ENCODE measurements at places on chromosomes 4 and X.
A peak's percentile ranks its signal among the peaks of the same experiment; 100 is the strongest.

DNA sequence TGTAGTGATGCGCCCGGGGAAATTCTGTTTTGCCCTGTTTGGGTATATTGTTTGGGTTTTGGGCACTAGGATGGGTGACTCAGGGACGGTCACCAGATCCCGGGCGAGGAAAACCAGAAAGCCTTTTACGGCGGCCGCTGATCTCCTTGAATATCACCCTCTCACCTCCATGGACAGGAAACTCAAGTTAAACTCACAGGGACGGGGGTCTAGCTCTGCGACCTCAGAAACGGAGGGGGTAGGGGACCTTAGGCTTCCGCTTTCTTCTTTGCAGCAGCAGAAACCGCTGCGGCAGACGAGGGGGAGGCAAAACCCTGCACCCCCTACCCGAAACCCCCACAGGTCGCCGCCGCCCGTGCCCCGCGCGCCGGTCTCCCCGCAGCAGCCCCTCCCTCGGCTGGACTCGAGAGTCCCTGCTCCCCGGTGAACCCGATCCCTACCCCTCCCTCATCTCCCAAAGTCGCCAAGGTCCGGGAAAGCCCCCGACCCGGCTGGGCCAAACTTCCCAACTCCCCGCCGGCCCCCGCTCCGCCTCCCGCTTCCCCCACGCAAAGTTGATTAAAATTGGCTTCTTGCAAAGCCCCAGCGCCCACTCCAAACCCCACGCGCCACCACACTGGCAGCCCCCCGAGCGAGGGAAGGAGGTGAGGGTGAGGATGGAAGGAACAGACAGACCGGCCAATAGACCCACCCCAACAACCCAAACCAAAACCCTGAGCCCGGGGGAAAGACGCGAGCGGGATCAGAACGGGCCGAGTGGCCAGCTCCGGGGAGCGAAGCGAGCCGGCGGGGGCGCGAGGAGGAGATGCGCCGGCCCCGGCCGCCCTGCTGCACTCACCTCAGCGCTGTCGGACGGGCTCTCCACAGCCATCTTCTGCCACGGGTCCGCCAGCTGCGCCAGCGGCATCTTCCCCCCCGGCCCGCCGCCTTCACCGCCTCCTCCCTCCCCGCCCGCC lies 705 bp downstream of the RPS6KA3 start:
- DNase-seq, result peak; percentile 24

DNA sequence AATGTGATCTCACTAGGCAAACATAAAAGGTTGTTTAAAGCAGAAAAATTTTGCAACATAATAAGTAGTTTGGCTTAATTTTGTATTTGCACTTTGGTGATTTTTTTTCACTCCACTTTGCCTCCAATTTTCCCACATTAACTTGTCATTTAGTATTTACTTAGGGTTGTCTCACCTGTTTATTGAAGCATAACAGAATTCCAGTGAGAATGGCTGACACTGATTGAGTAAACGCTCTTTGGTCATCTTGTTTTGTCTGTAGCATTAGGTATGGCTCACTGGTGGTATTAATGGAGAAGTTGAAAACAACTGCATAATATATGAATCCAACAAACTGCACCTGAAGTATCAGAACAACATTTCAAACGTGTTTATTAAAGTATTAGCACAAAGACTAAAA lies 799.5 kb upstream of the ADGRL3 start:
- no peak for DNase-seq

- DNase-seq, result no peak
These were observed 61.0 kb downstream of the ZCCHC12 start for GRCh38 chrX:118884552-118885138.

DNA sequence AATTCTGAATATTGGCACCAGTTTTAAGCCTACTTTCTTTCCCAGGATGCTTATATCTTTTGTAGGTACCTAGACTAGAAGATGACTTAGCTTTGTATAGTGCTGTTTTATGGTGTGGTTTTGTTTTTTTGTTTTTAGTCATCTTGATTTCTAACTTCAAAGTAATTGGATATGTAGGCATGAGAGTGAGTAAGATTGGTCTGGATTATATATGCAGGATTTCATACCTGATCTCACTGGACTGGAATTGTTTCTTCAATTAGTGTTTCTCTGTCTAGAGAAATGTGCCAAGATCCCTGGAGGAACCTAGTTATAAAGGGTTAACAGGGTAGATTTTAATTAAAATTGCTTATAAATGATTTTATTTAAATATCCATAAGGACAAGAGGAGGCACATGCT lies 23.1 kb downstream of the NAP1L5 start:
- no peak for DNase-seq

DNA sequence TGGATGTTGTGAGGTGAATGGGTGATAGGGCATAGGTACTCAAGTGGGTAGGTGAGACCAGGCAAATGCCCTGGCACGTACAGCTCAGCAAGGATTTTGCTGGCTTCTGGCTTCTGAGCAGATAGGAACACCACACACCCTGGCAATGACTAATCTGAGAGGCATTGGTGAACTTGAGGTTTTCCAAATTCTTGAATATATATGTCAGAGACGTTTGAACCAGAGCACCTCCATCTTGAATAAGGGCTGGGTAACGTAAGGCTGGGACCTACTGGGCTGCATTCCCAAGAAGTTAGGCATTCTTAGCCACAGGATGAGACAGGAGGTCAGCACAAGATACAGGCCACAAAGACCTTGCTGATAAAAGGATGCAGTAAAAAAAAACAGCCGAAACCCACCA lies 204.5 kb downstream of the NLGN4X start:
- no peak for DNase-seq

DNA sequence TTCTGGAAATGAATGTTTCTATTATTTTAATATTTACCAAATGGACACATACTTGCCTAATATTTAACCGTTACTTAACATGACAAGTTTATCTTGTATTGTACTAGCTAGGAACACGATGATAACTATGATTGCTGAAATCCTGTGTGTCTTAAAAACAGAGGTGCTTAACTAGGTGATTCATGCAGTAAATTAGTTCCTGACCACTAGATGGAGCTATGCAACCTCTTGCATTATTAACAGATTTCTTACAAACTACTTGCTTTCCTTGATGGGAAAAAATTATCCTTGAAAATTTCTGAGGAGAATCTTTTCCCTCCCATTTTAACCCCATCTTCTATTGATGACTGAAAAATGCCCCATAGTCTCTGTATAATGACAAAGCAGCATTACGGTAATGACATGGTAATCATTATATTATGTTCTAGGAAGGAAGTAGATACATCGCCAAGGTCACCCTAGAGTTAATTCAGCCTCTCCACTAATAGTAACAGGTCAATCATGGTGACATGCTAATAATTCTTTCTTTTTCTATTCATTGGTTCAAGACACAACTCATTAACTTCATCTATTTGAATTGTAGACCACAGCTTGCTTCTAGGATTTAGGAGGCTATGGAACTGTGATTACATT lies 844.2 kb downstream of the RAPGEF2 start:
- DNase-seq, result no peak

DNA sequence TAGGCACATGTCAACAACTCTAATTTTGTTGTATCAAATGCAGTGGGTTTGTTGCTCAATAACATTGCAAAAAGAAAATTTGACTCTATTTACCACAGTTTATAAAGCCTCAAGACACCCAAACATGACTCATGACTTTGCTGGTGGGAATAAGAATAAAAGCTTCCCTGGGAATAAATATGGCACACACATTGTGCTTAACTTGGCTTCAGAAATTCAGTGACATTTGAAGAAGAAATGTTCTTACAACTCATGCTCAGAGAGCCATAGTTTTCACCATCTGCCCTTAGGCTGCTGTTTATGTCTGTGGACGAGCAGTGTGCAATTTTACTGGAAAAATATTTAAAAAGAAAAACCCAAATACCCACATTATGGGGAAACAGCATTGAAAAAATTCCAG lies 60.9 kb downstream of the SPATA18 start:
- DNase-seq, result no peak

GRCh38 chr4:100569196-100569595 lies 51.4 kb upstream of the EMCN start:
- no peak for DNase-seq

- no peak for DNase-seq
These were observed 133.3 kb downstream of the MAML3 start for GRCh38 chr4:140020457-140021361.

- no peak for DNase-seq
These were observed 363.6 kb upstream of the FAM241A start for GRCh38 chr4:111781611-111782010.

DNA sequence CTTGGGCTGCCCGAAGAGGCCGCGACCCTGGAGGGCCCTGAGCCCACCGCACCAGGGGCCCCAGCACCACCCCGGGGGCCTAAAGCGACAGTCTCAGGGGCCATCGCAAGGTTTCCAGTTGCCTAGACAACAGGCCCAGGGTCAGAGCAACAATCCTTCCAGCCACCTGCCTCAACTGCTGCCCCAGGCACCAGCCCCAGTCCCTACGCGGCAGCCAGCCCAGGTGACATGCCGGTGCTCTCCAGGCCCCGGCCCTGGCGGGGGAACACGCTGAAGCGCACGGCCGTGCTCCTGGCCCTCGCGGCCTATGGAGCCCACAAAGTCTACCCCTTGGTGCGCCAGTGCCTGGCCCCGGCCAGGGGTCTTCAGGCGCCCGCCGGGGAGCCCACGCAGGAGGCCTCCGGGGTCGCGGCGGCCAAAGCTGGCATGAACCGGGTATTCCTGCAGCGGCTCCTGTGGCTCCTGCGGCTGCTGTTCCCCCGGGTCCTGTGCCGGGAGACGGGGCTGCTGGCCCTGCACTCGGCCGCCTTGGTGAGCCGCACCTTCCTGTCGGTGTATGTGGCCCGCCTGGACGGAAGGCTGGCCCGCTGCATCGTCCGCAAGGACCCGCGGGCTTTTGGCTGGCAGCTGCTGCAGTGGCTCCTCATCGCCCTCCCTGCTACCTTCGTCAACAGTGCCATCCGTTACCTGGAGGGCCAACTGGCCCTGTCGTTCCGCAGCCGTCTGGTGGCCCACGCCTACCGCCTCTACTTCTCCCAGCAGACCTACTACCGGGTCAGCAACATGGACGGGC lies 579 bp downstream of the ABCD1 start:
- DNase-seq, result no peak

DNA sequence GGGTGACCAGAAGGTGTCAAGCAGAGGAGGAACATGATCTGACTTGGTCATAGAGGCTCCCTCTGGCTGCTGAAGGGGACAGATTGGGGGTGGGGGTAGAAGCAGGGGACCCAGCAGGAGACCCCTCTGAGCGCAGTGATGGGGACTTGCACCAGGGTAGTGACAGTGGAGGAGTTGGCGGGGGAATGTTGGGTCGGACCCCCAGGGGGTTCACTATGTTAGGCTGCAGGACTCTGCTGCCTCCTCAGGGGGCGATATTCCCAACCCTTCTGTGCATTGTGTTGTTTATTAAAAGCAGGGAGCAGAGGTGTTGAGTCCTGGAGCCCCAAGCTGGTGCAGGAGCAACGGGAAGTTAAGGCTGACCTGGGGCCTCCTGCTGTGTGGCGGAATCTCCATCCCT lies 8.8 kb downstream of the WDR13 start:
- DNase-seq, result no peak

GRCh38 chrX:132292793-132293192 lies 73.5 kb upstream of the RAP2C start:
- DNase-seq, result peak; percentile 32

DNA sequence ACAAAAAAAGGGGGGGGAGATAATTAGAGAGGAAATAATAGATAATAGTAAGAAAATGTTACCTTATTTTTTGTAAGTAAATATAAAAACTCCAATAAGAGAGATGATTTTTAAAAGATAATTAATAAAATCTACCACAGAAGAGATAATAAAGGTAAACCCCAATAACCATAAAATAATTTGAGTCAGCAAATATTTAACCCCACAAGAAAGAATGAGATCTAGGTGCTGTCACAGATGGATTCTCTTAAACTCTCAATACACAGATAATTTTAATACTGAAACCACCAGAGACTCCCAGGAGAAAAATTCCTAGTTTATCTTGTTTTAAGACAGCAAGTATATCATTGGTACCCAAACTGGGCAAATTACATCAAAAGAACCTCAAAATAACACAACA lies 341.4 kb downstream of the ANK2 start:
- no peak for DNase-seq

DNA sequence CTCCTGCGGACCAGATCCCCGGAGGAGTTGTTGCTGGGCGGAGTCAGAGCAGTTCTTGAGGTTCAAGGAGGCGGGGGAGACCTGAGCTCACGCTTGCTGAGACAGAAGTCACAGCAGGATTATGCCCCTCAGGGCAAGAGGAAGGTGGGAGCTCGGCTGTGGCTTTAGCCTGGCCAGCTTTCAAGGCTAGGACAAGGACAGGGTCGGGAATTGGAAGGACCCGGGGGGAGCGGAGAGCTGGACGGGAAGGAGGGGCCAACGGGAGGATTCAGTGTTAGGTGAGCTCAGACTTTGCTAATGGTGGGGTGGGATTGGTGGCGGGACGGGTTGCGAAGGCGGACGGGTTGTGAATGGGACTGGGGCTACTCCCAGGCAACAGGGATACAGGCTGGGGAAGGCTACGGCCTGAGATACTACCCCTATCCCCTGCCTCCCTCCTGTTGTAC lies at the start of gene RIBC1:
RIBC1 (plus strand) TSS at position 13 of the 446 bp plus-strand sequence. CDS start 3,404 bp downstream, outside the sequence.
- no peak for DNase-seq

- DNase-seq, result no peak
These were observed 1215.8 kb downstream of the RAPGEF2 start for GRCh38 chr4:160318567-160319220.

GRCh38 chr4:99300934-99301333 lies 10.1 kb upstream of the ADH1A start:
- DNase-seq, result no peak

DNA sequence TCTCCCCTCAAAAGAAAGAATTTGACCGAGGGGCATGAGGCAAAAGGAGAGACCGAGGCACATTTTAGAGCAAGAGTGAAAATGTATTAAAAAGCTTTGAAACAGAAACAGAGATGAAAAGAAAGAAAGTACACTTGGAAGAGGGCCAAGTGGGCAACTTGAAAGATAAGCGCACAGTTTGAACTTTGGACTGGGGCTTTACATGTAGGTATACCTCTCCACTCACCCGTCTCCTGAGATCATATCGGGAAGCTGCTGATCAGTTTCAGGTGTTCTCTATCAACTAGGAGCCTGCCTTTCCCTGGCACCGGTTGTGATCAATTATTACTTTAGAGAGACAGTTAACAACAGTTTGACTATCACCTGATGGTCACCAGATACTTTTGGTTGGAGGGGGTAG lies 2666.5 kb downstream of the ARAP2 start:
- no peak for DNase-seq

DNA sequence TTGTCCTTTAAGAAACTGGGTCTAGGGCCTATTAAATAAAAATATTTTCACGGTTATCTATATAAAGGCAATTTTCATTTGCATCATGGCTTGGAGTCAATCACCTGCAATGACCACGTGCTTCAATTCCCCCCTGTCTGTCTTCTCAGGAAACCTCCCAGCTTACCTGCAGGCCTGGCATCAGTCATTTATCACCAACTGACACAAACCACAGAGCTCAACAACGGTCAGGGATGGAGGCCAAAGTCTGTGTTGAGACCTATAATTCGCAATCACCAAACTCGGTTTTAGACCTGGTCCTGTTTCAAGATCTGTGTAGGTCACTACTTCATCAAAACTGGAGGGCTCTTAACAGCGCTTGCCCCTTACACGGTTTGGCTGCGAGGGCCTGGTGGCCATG lies 1.9 kb downstream of the SLC9A7 start:
- DNase-seq, result no peak
